ENCODE measurements at places on chromosomes 12 and 14. TPM values are rescaled to one million over a fixed set of nuclear protein-coding genes. Genes with fewer than 3 reads are reported as not detected.
A peak's percentile ranks its signal among the peaks of the same experiment; 100 is the strongest.

DNA sequence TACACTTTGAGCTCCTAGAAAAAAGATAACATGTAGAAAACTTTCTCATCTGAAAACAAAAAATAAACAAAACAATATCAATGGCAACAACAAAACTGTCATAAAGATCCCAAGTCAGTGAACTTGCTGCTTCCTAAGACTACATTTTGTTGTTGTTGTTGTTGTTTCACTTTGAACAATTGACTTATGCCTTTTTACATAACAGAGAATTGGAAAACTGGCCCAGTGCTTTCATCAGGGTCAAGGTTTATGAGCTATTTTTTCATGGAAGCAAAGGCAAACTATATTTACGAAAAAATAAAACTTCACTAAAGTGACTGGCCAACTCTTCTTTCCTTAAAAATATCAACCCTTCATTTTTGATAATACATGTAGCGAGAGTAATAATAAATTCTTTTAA is 6.3 kb downstream of the DCN start:
- no peak for DNase-seq

- no peak for DNase-seq
Observed at GRCh38 chr14:74982661-74983060, 20.1 kb upstream of the EIF2B2 start.

GRCh38 chr14:94904636-94905035 is 134.7 kb upstream of the GSC start:
- no peak for DNase-seq

- DNase-seq, result no peak
Observed at GRCh38 chr12:116216022-116216756, 61.3 kb downstream of the MED13L start.

DNA sequence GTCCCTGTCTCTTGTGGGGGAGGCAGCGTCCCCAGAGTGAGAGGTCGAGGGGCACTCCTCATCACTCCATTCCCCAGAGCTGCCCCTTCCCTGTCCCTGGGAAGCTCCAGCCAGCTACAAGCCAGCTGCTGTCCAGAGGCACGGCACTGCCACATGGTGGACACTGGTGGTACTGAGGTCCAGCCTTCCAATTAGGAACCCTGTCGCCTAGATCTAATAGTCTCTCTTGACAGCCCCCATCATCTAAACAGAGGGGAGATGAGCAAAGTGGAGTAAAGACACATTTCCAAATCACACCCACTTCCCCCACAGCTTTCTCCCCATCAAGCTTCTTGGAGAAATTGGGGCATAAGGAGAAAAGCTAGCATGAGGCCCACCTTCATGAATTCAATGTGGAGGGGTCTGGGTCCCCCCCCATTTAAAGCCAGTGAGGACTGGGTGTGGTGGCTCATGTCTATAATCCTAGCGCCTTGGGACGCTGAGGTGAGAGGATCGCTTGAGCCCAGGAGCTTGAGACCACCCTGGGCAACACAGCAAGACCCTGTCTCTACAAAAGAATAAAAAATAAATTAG is 2.1 kb upstream of the INHBE start:
- DNase-seq, result no peak

GRCh38 chr12:53994264-53995001 is 5.5 kb upstream of the HOXC9 start:
- no peak for DNase-seq

- DNase-seq, result peak; percentile 34
Observed at GRCh38 chr12:65200007-65200665, 30.8 kb downstream of the LEMD3 start.

GRCh38 chr12:131675126-131676080 is 35.5 kb upstream of the SFSWAP start:
- DNase-seq, result no peak

GRCh38 chr14:51342226-51342625 is 102.2 kb downstream of the TMX1 start:
- no peak for DNase-seq

DNA sequence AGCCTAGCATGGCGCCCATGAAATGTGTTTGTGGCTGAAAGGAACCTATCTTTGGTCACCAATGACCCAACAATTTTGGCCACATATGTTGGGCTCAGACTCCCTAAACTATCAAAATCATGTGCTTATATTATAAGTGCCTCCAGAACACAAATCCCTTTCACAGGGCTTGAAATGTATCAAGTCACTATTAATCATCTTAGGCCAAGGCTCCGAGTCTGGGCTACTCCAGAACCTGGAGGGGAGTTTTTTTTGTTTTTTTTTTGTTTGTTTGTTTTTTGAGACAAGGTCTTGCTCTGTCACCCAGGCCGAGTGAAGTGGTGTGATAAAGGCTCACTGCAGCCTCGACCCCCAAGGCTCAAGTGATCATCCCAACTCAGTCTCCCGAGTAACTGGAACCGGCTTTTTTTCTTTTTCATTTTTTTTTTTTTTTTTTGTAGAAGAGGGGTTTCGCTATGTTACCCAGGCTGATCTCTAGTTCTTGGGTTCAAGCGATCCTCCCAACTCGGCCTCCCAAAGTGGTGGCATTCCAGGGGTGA is 989 bp upstream of the DRAM1 start:
- no peak for DNase-seq

GRCh38 chr14:92874962-92875661 is 47.8 kb upstream of the CHGA start:
- no peak for DNase-seq

DNA sequence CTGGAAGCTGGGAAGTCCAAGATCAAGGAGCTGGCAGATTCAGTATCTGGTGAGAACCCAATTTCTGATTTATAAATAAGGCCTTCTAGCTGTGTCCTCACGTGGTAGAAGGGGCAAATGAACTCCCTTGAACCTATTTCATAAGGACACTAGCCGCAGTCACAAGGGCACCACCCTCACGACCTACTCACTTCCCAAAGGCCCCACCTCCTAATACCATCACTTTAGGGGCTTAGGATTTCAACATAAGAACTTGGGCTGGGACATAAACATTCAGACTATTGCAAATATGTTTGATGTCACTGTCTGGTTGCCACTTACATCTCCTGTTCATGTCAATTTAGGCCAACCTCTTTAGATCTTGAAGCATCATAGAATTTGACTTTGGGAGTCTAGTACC is 10.8 kb upstream of the CNIH1 start:
- DNase-seq, result no peak

- DNase-seq, result no peak
Observed at GRCh38 chr12:123231931-123232330, 1.0 kb downstream of the MPHOSPH9 start.

DNA sequence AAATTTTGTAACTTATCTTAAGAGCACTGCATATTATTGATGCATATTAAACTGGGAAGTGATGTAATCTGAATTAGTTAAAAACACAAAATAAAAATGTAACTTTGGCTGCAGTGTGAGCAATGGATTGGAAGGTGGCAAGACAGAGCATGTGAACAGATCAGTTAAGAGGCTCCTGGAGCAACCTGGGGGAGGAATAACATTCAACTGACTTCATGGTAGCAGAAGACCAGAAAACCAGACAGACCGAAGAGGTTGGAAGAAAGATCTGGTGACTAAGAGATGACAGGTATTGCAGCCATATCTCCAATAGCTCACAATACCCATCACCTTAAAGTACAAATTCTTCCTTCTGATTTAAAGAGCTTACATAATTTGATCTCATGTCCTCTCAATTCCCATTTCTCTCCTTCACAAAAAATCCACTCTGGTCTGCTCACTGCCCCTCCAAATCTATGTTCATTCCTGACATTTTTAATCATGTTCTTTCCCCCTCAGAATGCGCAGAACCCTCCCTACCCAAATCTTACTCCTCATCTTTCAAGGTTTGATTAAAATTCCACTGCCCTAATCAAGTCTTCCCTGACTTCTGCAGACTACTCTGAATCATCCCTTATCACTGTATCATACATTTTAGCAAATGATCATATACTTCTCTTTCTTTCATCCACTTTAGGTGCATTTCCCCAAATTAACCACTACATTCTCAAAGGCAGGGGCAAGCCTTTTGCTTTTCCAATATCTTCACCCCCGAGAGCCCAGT is 51.5 kb downstream of the DUSP16 start:
- no peak for DNase-seq

GRCh38 chr14:105419195-105420091 is at the start of gene MTA1:
TSS of gene MTA1 (plus strand) at chr14:105419827. CDS start at chr14:105420036, 209 bp downstream.
- peak; percentile 49 for DNase-seq

DNA sequence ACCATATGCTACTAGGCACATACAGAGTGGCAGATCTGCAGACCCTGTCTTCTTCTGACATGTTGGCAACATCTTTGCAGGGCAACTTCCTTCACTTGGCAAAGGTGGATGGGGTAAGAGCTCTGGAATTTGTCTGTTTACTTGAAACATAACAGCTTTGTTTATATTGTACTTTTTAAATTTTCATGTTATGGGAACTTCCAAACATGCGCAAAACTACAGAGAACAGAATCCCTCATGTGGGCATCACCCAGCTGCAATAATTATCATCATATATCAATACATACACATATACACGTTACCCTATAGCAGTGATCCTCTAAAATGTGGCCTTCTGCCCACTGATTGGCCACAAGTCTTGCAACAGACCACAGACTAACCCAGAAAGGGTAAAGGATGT is 103.4 kb downstream of the STAB2 start:
- DNase-seq, result no peak

DNA sequence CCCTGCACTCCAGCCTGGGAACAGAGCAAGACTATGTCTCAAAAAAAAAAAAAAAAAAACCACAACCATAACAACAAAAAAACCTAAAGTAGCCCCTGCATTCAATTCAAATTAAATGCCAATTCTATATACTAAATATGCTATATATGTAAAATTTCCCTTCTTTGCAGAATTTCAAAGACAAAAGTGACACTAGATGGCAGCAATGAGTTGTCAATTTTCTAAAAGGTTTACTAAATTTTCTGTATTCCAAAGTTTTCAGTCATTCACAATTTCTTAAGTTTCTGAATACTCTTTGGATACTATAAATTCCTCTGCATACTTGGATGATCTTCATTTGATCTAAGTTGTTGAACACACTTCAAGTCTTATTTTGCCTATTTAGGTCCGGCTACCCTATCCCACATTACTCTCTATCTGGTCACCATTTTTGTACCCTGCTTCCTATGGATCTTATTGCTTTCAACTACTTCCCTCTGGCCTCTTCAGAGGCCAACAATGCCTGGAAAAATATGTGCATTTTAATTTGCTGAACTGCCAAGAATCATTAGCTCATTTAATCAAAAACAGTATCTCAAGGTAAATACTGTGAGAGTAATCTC is 27.9 kb downstream of the HNRNPC start:
- no peak for DNase-seq

DNA sequence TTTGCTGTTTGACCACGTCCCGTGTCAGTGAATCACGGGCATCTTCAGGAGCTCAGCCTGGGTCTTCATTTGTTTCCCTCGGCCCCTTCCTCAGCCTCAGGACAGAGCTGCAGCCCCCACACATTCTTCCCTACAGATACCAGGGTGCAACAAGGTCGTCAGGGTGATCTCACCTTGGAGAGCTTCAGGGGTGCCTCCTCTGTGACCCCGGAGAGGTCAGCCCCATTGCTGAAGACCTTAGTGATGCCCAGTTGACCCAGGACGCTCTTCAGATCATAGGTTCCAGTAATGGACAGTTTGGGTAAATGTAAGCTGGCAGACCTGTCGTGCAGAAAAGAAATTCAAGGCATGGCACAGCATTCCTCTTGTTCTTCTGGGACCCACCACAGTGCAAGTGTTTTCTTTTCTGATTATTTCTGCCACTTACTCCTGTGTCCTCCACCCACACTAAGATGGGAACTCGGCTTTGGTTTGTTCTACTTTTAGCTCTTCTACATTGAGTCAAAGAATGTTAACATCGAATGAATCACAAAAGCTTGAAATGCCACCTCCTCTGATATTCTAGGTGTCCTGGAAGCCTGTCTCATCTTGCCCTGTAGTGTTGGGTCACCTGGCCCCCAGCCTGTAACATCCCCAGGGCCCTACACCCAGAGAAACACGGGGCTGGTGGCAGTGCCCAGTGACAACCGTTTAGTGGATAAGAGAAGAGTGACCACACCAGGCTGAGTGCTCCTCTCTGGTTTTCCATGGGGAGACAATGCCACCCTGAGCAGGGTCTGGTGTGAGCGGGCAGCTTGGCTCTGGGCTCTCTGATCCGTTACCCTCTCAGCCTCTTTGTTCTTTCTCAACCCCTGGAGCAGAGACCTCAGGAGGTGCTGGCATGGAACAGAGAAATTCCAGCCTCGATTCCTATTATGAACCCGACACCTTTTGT is 8.8 kb downstream of the SERPINA1 start:
- DNase-seq, result no peak

DNA sequence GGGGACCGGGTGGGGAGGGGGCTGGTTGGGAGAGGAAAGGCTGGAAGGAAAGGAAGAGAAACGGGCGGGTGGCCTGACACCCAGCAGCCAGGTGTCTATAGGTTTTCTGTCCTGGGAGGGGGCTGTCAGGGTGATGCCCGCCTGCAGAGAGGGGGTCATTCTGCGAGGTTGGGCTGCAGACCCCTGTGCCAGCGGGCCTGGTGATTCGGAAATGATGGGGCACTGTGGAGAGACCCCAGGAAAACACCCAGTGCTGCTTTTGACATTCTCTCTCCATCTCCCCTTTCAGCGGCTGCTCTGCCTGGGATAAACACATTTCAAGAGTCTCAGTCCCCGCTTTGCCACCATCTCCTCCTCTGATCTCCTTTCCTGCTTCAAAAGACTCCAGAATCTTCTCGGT is 168.5 kb upstream of the RTL1 start:
- DNase-seq, result no peak

- DNase-seq, result no peak
Observed at GRCh38 chr12:1805441-1806081, 14.8 kb upstream of the LRTM2 start.

DNA sequence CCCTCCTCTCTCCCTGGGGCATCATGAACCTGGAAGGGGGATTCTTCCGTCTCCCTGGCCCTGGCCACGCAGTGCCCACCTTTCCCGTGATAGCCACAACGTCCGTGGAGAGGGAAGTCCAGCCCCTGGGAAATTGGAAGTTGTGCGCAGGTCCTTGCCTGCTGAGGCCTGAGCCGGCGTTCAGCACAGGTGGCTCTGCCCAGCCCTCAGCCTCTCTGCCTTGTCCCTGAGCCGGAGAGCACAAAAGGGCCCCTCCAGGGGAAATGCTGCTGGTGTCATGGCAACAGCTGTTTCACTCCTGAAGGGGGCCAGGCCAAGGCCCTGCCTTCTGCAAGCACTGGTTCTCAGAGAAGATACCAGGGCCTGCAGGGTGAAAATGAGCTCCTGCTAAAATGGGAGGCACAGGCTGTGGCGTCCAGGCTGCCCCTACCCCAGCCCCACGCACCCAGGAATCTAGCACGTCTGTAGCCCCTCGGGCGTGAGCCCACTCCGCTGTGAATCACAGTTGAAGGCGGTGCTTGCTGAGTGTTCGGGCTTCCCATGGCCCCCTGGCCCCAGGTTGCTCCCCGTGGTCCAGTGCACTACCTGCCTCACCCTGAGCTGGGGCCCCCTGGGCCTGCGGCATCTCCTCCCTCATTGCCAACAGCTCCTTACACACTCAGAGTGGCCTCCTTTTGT is 149.4 kb downstream of the ADGRD1 start:
- DNase-seq, result no peak

The GSC gene
- not detected for polyA plus RNA-seq

The RPS6KL1 gene
- polyA plus RNA-seq, result 2.2 TPM

The PMEL gene
- polyA plus RNA-seq, result 0.57 TPM

The KRT79 gene
- not detected for polyA plus RNA-seq

The TPPP2 gene
- not detected for polyA plus RNA-seq

Measured in CD4-positive, CD25-positive, alpha-beta regulatory T cell (primary cell).